ENCODE measurements at places on chromosomes 6 and 20.

DNA sequence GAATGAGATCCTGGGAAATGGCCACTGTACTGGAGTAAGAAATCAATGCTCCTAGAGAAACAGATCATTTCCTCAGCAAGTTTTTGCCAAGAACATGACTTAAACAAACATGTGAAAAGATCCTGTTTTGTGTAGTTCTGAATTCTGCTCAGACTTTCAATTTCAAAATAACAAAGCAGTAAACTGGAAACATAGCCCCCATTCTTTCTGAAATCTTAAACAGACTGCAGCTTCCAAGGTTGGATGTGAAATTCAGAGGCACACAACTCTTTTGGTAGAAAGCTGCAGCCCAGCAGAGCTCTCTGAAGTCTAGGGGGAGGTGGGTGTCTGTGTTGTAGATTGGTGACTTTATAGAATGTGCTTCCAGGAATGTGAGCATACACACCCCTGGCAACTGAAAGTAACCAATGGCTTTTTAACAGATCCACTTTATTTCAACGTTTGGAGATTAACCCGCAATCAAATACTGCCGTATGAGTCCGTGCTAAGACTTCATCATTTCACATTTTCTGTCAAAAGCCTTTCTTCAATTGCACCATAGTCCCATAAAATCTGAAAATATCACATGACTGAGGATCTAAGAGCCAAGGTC is 86.4 kb downstream of the ATXN1 start:
- peak; percentile 53 for DNase-seq

GRCh38 chr6:167405778-167406532 is 81.1 kb downstream of the TTLL2 start:
- no peak for DNase-seq

GRCh38 chr6:83417880-83418663 is 12.8 kb downstream of the ME1 start:
- peak; percentile 54 for DNase-seq

DNA sequence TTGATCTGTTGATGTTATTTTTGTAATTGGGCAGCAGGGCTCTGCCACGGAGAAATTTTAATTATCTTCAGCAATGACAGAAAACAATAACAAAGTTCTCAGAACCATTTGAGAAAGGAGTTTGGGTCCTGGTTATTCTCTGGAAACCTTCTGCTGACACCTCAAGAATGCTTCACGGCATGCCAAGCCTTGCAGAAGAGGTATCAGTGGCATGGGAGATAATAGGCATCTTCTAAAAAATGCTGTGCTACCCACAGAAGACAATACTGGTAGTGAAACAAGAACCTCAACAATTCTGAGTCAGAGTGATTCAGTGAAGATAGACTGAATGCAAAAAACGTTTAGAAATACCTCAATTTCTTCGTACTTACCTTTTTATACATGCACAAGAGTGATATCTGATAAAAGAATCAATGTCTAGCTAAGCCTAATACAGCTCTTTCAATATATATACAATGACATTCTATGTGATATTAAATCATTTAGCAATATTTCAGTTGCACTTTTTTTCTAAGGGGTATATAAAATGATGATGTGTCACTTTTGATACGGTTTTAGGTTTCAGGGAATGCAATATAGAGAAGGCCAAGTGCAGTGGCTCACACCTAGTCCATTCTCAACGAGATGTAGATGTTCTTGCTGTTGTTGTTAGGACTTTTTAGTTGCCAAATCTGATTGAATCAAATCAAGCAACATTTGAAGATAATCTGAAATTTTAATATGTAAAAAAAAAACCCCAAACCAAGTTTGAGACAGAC is 110.4 kb upstream of the COL21A1 start:
- DNase-seq: no peak

DNA sequence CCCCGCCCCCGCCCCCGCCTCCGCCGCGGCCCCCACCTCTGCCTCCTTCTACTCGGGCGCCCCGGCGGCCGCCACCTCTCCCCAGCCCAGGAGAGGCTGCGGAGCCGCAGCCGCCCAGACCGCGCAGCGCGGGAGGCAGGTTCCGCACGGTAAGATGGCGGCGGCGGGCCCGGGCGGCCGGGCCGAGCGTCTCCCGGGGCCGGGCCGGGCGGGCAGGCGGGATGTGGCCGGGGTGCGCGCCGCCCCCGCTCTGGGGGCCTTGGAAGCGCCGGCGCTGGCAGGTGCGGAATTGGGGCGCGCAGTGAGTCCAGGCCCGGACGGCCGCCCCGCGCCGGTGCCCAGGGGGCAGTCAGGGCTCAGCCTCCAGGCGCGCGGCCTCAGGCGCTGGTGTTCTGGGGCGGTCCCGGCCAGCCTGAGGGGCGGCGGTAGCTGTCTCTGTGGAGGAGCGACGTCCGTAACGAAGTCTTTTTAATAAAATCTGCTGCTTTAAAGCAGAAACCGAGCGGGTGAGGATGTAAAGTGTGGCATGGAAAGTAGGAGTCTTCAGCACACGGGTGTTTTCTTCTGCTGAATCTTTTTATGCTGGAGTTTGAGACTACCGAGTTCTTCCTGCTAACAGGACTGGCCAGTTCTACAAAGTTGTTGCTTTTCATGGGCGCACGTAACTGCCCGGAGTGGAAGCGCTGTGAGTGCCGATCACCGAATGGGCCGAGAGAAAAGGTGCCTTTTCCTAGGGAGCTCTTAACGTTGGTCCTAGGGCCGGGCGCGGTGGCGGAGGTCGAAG is at the start of gene GID8:
Gene GID8 (plus strand): TSS at position 43 of the 784 bp plus-strand sequence. CDS start 3,356 bp downstream, outside the sequence.
- peak; percentile 73 for DNase-seq

DNA sequence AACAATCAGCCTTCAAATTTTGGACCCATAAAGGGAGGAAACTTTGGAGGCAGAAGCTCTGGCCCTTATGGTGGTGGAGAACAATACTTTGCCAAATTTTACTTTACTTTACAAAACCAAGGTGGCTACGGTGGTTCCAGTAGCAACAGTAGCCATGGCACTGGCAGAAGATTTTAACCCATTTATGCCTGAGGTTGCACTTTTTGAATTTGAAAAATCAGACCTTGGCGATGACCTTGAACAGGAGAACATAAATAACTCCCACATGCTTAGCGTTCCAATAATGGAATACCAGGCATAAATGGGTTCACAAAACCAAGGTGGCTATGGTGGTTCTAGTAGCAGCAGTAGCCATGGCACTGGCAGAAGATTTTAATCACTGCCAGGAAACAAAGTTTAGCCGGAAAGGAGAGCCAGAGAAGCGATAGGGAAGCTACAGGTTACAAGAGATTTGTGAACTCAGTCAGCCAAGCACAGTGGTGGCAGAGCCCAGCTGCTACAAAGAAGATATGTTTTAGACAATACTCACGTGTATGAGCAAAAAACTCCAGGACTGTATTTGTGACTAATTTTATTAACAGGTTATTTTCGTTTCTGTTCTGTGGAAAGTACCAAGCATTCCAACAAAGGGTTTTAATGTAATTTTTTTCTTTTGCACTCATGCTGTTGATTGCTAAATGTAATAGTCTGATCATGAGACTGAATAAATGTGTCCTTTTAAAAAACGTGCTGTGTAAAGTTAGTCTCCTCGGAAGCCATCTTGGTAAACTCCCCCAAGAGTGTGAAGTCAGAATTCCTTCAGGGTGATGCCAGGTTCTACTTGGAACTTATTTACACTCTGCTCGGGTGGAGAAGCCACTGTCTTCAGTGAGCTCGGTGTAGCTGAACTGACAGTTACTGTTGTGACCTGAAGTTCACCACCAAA is 6.7 kb downstream of the SFT2D1 start:
- DNase-seq: no peak

DNA sequence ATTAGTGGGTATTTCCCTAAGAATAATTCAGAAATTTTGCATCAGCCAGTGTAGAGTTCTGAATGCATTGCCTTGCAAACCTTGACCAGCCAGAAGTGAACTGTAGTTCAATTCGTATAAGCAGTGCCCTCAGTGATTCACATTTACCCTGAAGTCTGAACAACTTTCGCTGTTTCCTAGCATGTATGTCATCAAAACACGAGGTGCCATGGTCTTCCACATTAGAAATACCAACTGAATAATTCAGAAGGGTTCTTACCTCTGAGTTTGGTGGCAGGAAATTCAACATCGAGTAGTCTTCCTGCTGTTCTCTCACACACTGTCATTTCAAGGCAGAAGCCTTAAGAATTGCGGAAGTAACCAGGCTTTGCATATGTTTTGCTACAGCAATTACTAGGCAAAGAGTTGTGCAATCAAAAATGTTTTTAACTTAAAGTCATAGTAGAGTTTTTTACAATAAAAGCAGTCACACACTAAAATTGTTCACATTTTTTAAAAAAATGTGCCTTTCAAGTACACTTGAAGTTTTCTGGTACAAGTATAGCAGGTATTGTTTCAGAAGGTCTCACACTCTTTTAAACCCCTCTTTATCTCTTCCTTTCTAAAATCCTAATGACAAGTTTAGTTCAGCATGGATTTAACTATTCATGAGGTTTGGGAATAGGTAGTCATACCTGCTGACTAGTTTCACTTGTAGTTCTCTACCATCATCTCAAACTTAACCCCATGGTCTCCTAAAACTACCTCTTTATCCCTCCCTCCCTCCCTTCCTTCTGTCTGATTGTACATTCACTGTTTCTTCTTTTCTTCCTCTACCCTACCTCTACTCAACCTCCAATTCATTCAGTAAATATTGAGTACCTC is 118.3 kb downstream of the STXBP5 start:
- DNase-seq: no peak

DNA sequence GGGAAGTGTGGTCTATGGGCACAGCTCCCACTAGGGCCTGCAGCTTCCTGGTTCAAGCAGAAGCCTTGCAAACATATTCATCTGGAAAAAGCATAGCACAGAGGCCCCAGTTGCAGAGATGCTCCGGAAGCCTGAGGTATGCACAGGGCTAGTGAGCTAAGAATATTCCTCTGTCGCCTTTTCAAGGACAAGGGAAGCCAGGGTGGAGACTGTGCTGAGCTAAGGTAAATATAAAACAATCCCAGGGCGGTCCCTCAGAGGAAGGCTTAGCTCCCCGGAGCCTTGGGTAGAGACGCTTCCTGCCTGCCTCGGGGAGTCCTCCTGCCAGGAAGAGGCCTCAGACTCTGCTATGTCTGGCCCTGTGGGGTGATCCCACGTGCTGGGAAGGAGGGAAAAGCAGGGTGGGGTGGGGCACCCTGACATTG is 134.8 kb upstream of the FOXA2 start:
- no peak for DNase-seq

DNA sequence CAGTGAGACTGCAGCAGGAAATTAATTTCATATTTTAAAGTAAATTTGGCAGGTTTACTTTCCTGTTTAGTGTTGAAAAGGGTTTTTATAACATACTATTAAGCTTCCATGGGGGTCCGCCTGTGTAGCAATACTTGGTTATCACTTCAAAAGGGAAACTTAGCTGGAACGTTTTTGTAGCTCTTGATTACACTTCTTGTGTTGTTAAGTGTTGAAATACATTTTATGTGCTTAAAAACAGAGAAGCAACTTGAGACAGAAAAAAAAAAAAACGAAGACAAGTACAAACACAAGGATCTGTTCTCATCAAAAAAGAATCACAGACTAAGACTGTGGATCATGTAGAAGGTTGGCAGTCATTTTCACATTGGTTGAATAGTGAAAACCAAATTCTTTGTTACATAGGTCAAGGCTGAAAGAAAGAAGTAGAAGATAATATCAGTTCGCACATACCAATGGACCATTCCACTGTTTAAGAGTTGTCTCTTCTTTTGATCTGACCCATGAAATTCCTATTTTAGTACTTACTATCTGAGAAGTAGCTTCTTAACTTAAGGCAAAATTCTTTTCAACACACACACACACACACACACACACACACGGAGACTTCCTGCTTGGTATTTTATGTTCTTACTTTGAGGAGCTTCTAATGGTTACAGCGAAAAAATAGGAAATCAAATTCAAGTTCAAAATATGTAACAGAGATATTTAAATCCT is 113.9 kb upstream of the SLC35B3 start:
- DNase-seq: no peak

- no peak for DNase-seq
Observed at GRCh38 chr6:118316796-118317384, 231.2 kb upstream of the PLN start.

- DNase-seq: no peak
Observed at GRCh38 chr6:76892542-76892941, 570.7 kb downstream of the HTR1B start.

DNA sequence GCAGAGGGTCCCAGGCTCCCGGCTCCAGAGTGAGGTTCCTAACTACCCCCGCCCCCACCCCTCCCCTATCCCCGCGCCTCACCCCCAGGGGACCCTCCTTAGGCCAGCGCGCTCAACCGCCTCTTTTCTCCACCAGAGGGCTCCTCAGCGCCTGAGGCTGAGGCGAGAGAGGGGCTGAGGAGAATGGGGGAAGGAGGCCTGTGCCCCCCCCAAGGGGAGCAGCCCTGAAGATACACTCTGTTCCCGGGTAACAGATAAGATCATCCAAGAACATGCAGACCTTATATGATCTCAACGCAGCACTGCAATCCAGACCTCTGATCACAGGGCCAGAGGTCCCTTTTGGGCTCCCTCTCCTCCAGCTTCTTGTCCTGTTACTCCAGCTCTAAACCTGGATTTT is 43.3 kb upstream of the MRPS10 start:
- peak; percentile 40 for DNase-seq

GRCh38 chr6:43951063-43951755 is 176.0 kb downstream of the MRPL14 start:
- peak; percentile 60 for DNase-seq

- DNase-seq: no peak
Observed at GRCh38 chr6:6840831-6841291, 252.3 kb downstream of the LY86 start.

DNA sequence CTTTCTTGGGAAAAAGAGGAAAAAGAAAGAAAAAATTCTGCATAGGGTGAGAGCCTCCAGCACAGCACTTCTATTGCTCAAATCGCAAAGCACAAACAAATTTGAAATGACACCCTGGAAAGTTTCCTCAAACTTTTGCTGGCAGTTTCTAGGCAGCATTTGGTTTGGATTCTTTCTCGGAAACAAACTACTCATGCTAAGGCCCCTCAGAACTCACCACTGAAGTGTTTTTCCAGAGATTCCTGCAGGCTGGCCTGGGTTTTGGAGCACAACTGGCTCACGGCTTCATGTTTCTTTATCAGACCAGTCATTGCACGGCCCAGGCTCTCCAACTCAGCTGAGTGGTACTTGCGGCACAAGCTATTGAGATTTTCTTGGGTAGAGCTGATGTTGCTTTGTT is 237.8 kb downstream of the SYNE1 start:
- peak; percentile 55 for DNase-seq

GRCh38 chr6:108556866-108557493 is 3.7 kb upstream of the FOXO3 start:
- DNase-seq: no peak

DNA sequence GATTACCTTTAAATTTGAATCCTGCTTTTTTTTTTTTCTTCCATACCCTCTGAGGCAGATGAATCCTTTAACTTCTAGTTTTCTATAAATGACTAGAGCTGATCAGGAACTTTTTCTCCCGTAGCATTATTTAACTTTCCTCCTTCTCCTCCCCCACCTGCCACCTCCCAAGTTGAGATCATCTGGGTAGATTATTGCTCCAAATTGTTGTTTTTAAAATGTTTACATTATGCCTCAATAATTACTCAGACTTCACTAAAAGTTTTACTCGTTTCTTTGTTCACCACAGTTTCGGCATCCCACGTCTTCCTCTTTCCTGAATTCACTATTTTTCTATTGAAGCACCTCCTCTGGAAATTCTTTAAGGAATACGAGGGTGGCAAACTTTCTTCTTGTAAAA is 16.6 kb upstream of the SCUBE3 start:
- DNase-seq: no peak
